CD4-positive, alpha-beta T cell treated with Interleukin-1 beta for 1 hour (primary cell): ENCODE measurements at places on chromosomes 4 and X.
A peak's percentile ranks its signal among the peaks of the same experiment; 100 is the strongest.

- no peak for DNase-seq
Measured at GRCh38 chrX:112687189-112687691, 7.5 kb upstream of the LHFPL1 start.

GRCh38 chrX:119503484-119503861 is 35.2 kb downstream of the SLC25A5 start:
- DNase-seq, result no peak

DNA sequence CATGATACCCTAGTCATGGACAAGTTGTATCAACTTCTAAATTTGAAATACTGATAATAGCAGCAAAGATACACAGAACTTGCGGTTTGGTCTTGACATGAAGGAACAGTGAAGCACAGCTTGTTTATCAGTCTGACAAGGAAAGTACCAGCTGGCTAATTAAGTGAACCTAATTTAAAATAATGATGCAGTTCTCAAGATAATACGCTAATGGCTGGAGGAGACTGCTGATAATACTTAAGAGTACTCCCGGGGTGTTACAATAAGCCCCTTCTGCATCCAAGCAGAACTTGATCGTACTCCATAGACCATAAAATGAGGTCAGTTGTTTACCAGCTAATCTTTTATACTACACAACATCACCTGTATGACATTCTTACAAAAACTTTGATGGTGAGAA is 697.5 kb downstream of the FSTL5 start:
- DNase-seq, result no peak

DNA sequence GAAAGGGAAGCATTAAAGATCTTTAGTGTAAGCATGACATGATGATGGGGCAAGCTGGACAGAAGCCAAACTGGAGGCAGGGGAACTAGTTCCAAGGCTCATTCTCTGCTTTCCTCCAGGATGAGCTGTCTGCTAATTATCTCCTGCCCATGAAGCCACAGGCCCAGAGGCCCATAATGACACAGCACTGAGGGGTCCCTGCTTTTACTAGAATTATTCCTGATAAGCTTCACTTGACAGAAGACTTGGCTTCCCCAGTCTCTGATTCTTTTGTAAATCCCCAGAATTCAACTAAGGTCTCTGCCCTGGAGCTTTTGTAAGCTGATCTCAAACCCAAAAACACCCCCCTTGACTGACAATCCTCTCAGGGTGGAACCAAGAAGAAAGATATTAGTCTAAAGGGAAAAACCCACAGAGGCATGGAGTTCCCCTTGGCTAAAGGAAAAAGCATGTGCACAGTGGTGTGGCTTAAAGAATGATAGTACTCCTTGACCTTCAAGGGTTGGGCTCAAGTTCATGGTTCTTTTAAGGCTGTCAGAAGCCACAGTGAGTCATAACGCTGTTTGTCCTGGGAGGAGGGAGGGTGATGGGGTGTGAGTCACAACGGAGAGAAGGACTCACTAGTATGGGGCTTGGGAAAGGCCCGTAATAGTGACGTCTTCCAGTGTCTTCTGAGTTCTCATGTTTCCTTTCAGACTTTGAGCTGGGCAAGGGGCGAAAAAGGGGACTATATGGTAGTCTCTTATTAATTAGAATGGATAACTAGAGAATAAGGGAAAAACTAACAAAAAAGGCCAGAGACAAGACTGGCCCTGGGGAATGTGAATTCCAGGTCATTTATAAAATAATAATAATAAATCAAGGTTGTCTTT is 146.0 kb upstream of the CPEB2 start:
- DNase-seq, result peak; percentile 12

DNA sequence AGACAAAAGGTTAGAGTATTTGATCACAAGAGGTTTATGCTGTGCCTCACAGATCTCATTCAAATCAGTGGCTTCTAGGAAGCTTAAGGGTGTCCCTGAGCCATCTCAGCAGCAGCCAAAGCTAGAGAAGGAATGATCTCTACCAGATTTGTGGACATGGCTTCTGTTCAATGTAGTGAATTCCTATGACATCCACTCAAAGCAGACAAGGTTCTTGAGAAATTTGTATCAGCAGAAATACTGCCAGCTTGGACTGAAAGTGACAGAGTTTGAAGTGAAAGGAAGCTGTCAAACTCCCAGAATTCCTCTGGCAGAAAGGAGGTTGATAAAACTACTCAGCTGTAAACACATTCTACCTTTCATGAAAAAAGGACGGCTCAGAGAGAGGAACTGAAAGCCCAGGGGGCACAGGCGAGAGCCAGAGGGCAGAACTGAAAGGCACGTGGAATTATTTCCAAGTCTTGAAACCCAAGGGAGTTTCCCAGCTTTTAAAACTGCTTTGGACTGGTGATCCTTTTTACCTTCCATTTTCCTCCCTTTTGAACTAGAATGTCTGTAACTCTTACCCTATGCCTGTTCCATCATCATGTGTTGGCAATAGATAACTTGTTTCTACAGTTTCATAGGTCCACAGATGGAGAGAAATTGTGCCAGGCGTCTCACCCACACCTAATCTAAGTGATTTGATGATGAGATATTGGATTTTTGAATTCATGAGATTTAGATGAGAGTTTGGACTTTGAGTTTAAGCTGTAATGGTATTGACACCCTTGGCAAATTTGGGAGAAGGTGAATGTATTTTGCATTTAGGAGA is 14.5 kb upstream of the MED14 start:
- no peak for DNase-seq

DNA sequence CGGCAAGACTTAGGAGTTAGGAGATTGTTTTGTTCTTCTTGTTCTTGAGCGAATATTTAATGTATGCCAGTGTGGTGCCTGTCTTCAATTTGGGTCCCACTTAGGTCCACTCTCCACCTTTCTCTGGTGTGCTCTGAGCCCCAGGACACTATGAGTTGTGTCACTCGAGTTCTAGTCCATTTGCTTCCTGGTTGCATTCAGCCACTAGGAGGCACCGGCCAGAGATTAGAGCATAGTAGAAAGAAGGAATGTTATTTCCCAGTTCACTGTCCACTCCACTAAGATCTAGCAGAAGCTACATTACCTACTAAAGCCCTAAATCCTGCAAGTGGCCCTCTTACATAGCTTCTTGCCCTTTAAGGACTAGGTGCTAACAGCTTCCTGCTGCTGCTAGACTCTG is 326.9 kb downstream of the NAF1 start:
- DNase-seq, result no peak

DNA sequence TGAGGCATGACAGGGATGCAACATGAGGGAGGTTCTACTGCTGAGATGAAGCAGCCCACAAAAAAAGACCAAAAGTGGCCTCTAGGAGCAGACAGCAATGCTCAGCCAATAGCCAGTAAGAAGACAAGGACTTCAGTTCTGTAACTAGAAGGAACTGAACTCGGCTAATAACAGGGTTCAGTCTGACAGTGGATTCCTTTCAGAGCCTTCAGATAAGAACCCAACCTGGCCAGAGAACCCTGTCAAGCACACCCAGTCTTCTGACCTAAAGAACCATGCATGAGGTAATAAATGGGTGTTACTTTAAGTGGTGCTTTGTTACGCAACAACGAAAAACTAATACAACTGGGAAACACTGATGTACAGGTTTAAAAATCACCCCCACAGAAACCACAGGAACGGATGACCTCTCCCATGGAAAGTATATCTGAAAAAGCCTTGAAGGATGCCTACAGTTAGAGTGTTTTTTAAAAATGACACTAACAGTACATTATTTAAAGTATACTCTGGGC is 94.6 kb downstream of the PAPSS1 start:
- no peak for DNase-seq
